ENCODE measurements at places on chromosomes 12 and 14.

DNA sequence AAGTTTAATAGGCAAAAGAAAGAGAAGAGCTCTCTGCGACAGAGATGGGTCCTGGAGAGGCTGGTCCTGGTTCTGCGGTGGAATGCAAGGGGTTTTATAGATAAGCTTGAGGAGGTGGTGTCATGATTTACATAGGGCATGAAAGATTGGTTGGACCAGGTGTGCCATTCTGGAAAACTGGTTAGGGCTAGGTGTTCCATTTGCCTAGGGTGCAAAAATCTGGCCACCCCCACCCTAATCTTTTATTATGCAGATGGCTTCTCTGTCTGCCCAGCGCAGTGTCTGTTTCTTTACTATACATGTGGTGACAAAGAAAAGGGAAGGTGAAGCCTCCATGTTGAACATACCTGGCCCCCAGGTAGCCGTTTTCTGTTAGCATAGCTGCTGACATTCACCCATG, 65.4 kb downstream of the ERC1 start:
- DNase-seq = no peak

DNA sequence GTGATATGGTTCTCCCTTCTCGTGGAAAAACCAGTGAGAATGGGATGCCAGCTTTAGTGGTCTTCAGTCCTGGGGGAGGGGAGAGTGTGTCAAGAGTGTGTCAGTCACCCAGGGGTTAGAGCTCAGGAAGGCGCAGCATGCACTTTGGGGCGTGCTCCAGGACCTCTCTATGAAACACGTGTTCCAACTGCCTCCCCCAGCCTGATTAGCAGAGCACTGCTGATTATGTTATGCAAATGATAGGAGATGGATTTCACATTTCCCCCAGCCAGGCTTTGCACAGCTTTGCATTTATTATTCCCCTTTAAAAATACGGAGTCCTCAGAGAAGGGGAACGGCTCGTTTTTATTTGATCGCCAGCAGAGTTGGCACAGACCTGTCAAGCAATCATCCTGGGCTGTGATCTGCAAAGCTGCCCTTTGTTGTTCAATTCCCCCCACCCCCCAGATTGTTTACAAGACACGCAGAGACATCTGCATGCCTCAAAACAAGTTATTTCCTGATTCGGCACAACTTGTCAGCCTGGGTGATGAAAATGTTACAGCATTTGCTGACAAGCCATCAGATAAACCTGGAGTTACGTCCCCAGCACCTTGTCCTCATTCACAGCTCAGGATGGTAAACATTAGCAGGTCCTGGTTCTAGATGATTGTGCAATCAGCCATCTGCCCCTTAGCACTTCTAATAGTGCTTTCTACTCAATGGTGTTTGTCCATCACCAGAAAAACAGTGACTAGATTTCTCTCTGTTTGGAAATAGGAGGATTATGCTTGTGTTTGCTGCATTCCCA, 196.5 kb downstream of the NOVA1 start:
- no peak for DNase-seq

DNA sequence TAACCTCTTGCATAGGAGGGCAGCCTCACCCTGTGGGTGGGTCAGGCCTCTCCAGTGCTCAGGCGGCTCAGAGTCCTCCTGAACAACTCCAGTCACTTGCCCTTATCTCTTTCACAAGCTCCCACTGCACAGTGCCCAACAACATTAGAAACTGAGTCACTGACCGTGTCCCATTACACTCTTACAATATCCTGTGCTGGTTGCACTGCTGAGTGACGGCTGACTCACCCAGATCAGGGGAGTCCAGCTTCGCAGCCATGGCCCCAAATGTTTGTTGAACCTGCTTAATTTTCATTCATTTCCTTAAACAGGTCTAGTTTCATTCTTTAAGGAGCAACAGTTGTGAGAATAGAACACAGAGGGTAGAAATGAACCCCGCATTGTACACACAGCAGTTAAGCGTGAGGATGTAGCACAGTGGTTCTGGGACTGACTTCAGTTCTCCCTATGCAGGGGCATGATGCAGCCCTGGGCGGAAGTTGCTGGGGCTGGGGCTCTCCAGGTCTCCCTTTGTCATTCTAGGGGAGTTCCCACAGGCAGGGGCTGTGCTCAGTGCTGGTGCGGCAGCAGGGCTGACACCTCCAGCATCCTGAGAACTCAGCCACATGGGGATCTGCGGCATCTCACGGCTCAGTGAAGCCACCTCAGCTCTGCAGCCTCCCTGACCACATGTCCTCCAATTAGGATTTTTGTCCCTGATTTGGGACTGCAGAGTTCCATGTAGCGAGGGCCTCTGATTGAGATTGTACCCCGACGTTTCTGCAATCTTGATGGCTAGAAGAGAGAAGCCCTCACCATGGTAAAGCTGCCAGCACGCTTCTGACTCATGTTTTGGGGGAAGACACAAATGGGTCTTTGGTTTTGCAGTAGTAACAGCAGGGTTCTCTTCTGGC, 16.1 kb downstream of the GPR68 start:
- DNase-seq = peak; percentile 25

- DNase-seq = no peak
Observed at GRCh38 chr14:23062002-23062401, 4.7 kb upstream of the CDH24 start.

- no peak for DNase-seq
Observed at GRCh38 chr12:118185602-118186397, 49.9 kb downstream of the PEBP1 start.

DNA sequence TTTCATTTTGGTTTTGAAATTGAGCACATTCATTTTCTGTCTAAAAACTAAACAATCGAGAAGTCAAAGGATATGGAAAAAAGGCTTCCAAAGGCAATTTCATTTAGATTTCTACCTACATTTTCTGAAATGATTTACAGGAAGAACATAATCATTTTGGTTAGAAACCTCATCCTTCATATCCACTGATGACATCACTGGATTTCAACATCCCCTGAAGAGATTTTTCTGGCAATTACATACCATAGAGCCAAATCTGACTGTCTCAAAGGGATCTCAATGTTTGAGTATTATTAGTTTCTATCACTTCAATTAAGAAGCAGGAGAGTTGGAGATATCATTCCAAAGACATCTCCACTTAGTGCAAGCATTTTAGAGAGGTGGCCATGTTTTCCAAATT, 137.8 kb downstream of the TTC7B start:
- DNase-seq = peak; percentile 9

GRCh38 chr12:110754101-110754793, 11.6 kb upstream of the PPP1CC start:
- DNase-seq = no peak

DNA sequence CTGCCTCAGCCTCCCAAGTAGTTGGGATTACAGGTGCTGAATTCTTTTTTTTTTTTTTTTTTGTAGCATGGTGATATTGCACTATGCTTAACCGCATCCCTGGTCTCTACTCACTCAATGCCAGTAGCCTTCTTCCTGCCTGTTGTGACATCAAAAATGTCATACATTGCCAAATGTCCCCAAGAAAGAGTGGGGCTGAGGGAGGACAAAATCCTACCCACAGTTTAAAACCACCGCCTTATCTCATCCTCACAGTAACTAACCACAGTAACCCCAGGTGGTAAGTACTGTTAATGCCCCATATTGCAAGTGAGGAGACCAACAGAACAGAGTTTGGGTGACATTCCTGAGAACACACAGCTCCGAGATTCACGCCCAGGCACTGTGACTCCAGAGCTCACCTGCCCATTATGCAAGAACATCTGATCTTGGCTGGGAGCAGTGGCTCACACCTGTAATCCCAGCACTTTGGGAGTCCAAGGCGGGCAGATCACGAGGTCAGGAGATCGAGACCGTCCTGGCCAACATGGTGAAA, 19.6 kb downstream of the MORN3 start:
- DNase-seq = no peak

DNA sequence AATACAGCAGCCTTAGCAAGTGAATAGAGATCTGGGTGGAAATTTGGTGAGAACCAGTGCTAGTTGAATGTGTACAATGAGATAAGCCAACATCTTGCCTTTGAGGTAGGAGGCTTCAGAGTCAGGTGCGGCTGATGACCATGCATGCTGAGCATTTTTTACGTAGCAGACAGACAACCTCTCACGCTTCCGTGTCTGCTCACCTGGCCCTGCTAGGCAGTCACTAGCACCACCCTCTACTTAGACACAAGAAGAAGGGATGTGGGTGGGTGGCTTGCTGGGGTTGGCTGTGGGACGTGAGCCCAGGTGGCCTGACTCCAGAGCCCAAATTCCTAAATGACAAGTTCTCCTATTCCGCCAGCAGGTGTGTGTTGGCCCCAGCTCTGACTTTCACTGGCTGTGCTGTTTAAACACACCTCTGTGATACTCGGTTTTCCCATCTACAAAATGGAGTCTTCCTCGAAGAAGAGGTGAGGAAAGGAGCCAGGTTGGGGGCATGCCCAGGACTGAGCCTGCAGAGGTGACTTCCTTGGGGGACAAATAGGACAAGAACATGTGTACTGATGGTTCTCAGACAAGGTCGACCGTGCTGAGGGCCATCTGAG, 57.8 kb upstream of the BCL11B start:
- DNase-seq = no peak

DNA sequence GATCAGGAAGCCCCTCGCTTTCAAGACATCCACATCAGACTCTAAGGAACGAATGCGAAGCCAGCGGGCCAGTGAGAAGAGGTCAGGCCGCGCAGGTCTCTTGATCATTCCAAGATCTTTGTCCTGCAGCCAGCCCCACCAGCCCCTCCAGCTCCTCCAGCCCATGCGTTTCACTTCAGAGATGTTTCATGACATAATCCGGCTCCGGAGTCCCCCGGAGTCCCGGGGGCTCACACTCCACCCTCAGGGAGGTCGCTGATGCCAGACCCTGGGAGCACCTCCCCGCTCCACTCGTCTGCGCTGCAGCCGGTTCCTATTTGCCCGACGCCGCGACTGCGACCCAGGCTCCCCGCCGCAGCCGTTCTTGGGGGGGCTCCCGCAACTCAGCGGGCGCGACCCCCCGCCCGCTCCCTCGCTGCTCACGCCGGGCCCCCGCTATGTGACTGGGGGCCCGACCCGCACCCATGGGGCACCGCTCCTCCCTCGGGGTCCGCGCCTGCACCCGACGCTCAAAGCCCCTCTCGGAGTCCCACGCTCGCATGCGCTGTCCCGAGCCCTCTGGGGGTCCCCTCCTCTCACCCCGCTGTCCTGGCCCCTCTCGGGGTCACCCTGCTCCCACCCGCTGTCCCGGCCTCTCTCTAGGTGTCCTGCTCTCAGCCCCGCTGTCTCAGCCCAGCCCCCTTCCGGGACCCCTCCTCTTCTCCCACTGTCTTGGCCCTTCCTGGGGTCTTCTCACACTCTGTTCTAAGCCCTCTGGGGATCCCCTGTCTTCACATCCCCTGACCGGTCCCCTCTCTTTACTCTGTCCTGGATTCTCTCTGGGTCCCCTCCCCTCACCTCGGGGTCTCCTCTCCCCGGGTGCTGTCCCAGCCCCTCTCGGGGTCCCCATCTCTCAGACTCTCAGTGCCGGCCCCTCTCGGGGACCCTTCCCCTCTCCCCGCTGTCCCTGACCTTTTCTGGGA, 1.1 kb downstream of the TAOK3 start:
- no peak for DNase-seq

- DNase-seq = no peak
Observed at GRCh38 chr14:26097852-26098251, 500.0 kb downstream of the NOVA1 start.

- DNase-seq = no peak
Observed at GRCh38 chr14:55359307-55359706, 52.3 kb downstream of the ATG14 start.

GRCh38 chr12:21676776-21677175, 19.1 kb upstream of the LDHB start:
- DNase-seq = no peak

GRCh38 chr12:98372340-98373024, 142.9 kb upstream of the TMPO start:
- DNase-seq = no peak

DNA sequence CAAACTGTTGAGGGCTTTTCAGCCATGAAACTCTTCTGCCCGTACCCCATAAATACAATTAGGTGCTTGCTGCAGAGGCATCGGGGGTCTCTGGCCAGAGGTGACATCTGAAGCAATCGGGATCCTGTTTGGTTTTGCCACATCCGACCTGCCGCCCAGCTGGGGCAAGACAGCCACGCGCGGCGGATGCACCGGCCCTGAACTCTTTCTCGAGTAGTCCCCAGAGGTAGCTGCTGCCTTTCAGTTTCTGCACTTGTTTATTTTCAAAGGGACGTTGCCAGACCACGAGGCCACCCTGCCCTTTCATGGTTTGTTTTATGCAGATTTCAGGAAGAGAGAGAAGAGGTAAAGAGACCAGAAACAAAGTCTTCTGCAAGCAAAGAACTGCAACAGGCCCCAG, 10.6 kb upstream of the MLXIP start:
- DNase-seq = no peak

GRCh38 chr12:87344699-87345098, 684.5 kb downstream of the C12orf50 start:
- DNase-seq = no peak

DNA sequence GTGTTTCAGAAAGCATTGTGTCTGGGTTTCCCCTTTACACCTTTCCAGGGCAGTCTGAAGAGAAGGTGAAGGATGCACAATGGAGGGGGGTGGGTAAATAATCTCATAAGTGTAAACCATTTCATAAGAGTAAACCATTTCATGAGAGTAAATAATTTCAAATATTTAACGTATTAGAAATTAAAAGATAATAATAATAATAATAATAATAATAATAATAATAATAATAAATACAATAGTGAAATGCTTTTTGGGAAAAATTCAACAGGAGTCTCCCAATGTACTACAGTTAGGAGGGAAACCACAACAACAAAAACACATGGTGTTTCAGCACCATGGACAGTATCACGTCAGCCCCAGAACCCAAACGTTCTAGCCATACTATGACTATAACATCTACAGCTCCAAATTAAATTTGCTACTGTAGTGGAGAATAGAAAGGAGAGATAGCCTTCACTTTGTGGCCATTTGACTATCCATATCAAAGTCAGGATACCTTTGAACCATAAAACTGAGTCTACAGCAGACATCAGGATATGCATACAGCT, 691.8 kb downstream of the BCL11B start:
- no peak for DNase-seq

- no peak for DNase-seq
Observed at GRCh38 chr14:72766296-72766695, 127.6 kb downstream of the DPF3 start.

GRCh38 chr14:37508503-37508902, 86.5 kb downstream of the FOXA1 start:
- no peak for DNase-seq

- no peak for DNase-seq
Observed at GRCh38 chr12:24045816-24046257, 96.4 kb upstream of the SOX5 start.

GRCh38 chr14:29442696-29443095, 485.0 kb downstream of the PRKD1 start:
- DNase-seq = peak; percentile 53

All from amniotic stem cell (primary cell).